ENCODE measurements at places on chromosomes 7 and 10.

GRCh38 chr7:2076649-2077064 is 156.1 kb downstream of the MAD1L1 start:
- DNase-seq, result no peak

DNA sequence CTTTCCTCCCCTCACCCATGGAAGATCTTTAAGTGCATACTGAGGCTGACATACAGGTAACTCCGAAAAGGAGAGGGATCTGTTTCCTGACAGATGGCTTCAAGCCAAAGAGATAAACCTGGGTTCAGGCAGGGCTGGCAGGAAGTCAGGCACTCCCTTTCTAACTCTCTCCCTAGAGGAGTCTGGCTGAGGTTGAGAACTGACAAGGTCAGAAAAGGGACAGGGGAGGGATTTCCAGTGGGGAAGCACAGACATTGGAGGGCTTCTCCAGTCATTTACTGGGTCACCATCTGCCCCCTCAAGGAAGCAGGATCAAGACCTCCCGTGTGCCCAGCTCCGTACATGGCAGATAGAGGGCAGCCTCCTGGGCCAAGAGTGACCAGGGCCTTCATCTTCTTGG is 31.6 kb downstream of the TLX1 start:
- no peak for DNase-seq

DNA sequence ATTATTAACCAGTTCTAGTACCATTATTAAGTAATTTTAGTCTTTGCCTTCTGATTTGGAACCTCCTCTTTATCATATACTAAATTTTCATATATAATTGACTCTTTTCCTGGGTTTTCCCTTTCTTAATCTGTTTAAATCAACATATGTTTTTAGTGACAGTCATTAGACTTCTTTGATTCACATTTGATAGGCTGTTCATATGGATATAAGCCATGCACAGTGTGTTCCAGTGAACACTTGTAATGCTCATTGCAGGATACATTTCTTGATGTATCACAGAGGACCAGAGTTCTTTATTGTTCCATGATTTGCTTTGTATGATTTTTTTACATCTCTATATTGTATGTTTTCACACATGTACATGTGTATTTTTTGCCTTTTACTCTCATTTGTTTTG is 114.0 kb downstream of the MLLT10 start:
- no peak for DNase-seq

DNA sequence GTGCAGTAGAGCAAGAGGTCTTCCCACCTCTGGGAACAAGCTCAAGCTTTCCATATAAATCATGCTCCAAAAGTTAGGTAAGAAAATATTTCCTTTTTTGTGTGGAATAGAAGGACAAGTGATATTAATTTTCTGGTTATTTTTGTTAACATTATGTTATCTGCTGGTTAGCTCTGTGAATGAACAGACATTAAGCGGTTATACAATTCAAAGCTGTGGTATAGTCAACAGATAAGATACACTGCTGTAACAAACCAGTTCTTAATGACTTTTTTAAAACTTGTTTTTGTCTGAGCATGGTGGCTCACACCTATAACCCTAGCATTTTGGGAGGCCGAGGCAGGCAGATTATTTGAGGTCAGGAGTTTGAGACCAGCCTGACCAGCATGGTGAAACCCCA is 43.0 kb upstream of the PRKAR2B start:
- DNase-seq, result no peak

GRCh38 chr7:123314886-123315285 is 115.1 kb upstream of the SLC13A1 start:
- no peak for DNase-seq

DNA sequence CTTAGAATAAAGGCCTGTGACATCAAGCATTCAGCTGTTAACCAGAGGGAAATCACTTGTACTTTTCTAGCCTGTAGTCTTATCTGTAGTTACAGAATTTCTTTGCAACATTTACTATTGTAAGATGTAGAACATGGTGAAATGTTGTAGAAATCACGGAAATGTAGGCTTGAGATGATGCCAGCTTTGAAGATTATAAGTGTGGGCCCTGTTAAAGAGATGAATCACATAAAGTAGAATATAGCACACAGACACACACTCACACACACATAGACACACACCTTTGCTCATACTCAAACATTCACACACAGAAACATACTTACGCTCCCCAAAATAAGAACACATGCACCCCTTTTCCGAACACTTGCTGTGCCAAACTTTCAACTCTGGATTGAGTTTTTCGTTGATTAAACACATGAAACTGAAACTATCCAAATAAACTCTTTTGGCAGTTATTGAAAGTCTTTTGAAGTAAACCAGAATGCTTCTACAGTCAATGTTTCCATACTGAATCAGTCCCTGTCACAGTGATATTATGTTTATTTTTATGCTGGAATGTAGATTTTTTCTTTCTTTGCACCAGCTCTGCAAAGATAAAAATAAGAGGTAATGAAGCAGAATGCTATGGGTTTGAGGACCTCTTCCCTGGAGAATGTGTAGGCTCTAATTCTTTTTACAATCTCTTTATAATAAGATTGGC is 230.3 kb upstream of the MEOX2 start:
- no peak for DNase-seq

DNA sequence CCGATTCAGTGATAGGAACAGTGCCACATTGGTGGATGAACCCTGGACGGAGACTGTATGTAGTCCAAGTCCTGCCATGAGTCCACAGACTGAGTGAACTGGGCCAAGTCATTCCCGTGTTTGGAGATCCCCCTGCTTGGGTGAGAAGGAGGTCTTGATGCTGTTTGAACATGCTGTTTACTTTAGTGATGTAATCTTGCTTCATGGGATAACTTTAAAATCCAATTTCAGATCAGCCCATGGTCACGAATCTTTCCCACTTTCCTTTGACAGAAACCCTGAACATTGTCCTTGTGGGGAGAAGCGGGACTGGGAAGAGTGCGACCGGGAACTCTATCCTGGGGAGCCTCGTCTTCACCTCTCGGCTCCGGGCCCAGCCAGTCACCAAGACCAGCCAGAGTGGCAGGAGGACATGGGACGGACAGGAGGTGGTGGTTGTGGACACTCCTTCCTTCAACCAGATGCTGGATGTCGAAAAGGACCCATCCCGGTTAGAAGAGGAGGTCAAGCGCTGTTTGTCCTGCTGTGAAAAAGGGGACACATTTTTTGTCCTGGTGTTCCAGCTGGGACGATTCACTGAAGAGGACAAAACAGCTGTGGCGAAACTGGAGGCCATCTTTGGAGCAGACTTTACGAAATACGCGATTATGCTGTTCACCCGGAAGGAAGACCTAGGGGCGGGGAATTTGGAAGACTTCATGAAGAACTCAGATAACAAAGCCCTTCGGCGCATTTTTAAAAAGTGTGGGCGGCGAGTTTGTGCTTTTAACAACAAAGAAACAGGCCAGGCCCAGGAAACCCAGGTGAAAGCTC is 26.6 kb downstream of the GIMAP8 start:
- DNase-seq, result no peak

DNA sequence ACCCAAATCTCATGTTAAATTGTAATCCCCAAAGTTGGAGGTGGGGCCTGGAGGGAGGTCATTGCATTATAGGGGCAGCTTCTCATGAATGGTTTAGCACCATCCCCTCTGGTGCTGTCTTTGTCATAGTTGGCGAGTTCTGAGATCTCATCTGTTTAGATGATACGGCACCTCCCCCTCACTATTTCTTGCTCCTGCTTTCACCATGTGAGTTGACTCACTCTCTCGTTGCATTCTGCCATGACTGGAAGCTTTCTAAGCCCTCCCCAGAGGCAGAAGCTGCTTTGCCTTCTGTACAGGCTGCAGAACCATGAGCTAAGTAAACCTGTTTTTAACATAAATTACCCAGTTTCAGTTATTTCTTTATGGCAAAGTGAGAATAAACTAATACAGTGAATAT is 18.9 kb upstream of the ZNF138 start:
- DNase-seq, result no peak

DNA sequence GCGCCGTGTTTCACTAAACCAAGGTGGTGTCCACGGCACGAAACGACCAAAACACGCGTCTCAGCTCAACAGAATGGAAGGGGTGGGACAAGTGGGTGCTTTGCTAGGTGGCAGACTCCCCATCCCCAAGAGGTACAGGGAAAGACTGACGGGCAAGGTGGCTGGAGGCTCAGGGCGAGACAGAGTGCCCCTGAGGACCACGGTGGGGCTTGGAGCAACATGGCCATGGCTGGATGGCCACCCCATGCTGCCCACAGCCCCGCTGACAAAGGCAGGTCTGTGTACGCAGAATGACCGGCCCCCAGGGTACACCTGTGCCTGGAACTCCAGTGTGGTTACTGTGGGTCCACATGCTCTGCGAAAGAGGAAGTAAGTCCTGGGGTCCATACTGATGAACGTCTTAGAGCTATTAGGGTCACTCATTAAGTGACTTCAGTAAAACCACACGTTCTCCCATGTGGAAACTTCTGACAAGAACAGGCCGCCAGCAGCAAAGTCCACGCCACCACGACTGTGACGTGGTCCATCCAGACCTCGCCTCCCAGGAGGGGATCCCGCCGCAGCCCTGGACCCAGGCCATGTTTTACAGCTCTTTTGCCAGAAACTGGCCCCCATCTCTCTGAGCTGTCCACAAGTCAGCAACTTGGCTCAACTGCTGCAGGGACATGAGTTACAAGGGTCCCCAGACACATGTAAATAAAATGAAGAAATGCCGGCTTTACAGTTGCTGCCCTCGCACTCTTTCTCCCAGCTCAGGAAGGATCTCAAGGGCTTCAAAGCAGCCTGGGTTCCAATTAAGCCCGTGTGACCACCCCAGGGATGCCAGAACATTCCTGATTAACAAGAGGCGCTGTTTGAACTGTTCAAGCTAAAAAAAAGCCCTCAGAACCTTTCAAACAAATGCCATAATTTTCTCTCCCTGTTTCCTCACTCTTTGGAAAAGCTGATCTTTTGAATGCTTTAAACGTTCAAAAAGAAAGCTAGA is 66.8 kb downstream of the MAD1L1 start:
- DNase-seq, result no peak

DNA sequence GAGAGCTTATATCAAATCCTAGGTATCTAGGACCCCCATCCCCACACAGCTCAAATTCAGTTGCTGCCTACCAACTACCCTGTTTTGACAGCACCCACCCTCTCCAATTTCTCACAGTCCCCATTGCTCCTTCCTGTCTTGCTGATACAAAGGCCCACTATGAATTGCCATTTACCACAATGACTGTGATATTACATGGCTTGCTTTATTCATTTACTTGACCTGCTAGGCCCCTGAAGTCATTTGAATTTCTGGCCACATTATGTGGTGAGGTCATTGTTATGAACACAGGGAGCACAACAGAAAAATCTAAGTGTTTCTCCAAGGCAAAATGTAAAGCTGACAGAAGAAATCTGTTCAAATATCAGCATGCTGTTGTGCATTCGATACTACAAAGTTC is 101.4 kb downstream of the PPP1R17 start:
- no peak for DNase-seq

GRCh38 chr7:137603043-137603442 is 243.7 kb downstream of the DGKI start:
- no peak for DNase-seq

DNA sequence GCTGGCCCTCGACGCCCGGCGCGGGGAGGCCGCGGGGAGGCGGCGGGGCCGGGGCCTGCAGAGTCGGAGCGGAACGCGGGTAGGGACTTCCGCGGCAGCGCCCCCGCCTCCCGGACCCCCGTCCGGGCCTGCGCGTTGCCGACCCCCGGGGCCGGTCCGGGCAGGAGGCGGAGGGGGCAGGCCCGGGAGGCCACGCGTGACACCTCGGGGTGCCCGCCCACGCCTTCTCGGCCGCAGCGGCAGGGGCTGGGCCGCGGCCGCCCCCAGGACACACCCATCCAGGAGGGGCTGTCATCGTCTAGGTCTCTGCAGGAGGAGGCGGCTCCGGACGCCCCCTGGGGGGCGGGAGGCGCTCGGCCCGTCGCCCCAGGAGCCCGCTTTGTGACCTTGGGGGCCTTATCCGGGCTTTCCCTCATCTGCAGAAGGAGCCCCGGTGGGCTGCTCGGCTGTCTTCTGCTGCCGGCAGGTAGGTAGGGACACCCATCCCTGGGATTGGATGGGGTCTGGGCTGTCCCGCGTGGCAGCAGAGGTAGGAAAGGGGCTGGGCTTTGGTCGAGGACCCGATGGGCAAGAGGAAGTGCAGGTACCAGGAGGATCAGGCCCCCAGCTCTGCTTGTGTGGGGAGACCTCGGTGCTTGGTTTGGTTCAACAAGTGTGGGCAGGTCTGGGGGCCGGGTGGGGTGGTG is 569 bp downstream of the ZNF316 start:
- no peak for DNase-seq

DNA sequence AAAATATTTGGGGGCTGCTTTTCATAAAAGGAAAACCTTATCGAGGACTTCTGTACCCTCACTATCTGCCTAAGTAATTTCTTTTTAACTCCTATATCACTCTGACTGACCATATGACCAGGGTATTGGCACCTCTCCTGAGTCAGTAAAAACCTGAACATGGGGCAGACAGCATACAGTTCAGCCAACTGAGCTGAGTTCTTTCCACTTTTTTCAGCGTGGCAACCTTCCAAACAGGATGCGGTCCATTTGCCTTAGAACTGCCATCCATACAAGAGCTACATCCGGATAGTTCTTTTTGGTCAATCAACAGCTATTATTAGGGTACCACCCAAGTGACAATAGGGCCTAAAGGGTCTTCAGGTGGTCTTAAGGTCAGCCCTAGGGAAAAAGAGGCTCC is 122.6 kb downstream of the MARCHF5 start:
- no peak for DNase-seq

DNA sequence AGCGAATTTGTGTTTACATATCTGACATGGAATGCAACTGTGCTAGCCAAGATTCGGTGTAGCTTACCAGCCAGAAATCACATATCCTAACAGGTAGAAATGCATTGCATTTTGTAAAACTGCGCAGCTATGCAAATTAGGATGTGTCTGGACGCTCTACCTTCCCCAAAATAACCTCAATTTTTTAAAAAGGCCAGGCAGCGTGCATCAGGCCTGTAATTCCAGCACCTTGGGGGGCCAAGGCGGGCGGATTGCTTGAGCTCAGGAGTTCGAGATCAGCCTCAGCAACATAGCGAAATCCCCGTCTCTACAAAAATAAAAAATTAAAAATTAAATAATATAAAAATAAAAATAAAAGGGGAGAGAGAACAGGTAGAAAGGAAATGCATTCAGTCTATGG is 305.0 kb downstream of the TYW1 start:
- no peak for DNase-seq

DNA sequence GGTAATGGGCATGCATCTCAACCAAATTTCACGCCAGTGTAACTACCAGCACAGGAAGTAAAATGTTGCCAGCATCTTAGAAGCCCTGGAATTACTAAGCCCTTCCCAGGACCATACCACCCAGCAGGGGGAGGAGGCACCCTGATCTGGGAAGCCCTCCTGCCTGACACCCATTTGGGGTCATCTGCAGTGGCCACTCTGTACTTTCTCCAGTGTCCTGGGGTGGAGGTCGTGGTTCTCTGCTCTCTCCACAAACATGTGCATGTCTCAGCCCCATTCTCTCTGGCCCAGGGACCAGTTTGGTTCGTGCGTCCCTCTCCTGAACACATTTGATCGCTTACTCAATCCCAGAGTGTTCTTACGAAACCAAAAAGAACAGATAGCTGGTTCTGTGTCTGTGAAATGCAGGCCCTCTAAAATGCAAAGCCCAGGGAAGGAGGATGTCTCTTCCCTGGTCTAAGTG is 9.4 kb upstream of the LRRC27 start:
- DNase-seq, result no peak
